D341Med (cell line): ENCODE measurements at places on chromosomes 5 and 9.

DNA sequence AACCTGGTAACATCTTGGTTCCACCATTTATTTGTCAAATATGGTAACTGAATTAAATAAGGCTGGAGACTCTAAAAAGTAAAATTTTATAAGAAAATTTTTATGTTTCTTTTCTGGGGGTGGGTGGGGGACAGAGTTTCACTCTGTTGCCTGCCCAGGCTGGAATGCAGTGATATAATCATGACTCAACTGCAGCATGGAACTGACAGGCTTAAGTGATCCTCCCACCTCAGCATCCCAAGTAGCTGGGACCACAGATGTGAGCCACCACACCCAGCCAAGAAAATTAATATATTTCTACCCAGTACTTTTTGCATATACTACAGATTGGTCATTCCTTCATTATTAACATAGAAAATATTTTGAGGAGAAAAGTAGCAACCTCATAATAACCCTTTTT, 216.9 kb downstream of the DEPDC1B start:
- no peak for DNase-seq

- DNase-seq, result no peak
Measured at GRCh38 chr9:72952914-72953313, at the start of gene ALDH1A1. ALDH1A1 (minus strand) TSS chr9:72953053; CDS start chr9:72953000, 53 bp downstream.

GRCh38 chr5:154850255-154851062, at the start of gene FAXDC2:
FAXDC2 (minus strand) TSS chr5:154850603; CDS start chr5:154838178, 12,425 bp downstream.
- no peak for DNase-seq

DNA sequence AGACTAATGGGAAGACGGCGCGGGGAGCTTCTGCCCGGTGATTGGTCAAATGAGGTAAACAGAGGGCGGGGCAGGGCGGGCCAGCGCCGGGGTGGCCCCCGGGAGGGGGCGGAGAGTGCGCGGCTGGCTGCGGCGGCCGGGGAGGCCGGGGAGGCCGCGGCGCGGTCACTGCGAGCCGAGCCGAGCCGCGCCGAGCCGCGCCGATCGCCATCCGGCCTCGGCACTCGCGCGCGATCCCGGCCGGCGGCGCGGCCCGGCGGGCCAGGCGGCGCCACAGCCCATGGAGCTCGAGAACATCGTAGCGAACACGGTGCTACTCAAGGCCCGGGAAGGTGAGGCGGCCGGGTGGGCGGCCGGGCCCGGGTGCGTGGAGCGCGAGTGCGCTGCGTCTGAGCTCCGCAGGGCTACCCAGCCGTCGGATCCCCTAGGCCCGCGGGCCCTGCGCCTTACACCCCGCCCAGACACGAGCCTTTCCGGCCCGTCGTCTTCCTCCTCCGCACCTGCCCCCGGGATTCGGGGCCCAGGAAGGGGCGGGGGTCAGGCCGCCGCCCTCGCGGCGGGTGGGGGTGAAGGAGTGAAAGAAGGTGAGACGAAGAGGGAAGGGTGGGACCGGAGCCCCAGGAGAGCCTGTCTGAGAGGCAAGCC, at the start of gene GRK6:
GRK6 (plus strand) TSS at position 111 of the 645 bp plus-strand sequence; CDS start at position 281, 170 bp downstream.
- DNase-seq, result peak; percentile 98

GRCh38 chr5:66440202-66440680, 156.0 kb upstream of the MAST4 start:
- no peak for DNase-seq

GRCh38 chr5:115068239-115069086, 101.2 kb downstream of the TRIM36 start:
- DNase-seq, result no peak

DNA sequence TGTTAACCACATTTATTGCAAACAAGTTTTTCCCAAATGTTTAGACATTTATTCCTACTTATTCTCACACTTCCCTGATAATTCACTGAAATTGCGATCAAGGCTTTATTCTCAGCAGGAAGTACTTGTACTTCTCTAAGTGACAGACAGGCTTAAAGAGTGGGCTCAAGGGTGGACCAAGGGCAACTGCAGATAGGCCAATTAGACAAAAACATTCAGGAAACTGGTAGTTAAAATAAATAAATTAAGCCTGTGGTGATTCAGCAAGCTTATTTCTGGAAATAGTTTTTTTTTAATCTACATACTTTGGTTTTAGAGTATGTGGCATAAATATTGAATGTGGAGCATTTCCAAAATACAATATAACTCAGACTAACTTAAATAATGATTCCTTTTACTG, 136.1 kb downstream of the UGCG start:
- DNase-seq, result no peak

DNA sequence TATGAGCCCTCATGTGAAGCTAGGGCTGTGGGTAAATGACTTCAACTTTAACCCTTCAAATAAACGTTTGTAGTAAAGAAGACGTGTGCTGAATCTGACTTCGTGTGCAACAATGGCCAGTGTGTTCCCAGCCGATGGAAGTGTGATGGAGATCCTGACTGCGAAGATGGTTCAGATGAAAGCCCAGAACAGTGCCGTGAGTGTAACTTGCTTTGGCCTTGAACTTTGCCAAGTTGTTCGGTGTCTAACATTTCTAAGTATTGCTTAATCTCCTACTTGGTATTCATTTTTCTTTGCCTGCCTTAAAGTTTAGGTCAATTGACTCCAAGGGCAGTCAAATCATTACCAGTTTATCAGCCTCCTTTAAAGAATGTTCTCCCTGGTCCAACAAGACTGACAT, 18.2 kb downstream of the VLDLR start:
- DNase-seq, result no peak

- no peak for DNase-seq
Measured at GRCh38 chr5:139100825-139101224, 97.3 kb downstream of the SIL1 start.
